ENCODE measurements at places on chromosomes 4 and X.

DNA sequence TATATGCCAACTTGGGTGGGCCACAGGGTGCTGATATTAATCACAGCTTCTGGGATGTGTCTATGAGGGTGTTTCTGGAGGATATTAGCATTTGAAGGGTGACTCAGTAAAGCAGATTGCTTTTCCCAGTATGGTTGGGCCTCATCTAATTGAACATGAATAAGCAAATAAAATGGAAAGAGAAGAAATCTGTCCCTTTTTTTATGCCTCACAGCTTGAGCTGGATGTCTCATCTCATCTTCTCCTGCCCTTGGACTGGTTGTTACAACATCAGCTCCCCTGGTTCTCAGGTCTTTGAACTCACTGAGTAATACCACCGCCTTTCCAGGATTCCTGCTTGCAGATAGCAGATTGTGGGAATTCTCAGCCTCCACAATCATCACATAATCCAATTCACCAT, 1149.2 kb downstream of the PCDH18 start:
- no peak for DNase-seq

GRCh38 chr4:77505275-77505957, 100.2 kb upstream of the CXCL13 start:
- DNase-seq = no peak

DNA sequence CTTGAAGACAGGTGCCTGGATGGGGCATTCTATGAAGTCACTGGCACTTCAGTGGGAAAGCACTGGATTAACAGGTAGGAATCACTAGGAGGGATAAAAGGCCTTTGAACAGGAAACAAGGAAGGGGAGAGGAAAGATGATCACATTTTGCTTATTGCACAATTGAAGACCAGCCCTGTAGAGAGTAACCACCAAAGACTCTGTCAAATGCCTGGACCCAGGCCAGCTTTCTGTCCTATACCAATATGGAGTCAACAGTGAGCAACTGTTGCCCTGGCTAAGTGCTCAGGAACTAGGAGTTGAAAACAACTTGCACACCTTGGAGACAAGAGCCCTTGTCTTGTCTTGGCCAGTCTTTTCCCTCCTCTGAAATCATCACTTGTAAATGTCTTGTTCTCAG, 14.1 kb upstream of the RTL3 start:
- DNase-seq = no peak

DNA sequence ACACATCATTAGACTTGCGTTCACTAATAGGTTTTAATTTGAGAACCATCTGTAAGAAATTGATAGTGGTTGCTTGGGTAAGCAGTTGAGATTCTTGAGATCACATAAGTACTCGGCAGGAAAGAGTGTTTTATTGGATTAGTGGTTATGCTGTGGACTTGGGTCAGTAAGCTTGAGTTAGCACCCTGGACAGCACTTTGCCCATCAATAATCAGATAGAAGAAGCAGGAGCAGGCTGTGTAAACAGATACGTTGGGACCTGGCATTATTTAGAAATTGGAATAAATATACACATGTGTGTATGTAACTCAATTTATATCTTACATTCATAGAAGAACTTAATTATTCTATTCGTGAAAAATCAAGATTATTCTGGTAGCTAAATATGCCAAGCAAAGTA, 357.5 kb upstream of the SMIM31 start:
- no peak for DNase-seq

GRCh38 chr4:67167849-67168248, 377.5 kb downstream of the CENPC start:
- no peak for DNase-seq

DNA sequence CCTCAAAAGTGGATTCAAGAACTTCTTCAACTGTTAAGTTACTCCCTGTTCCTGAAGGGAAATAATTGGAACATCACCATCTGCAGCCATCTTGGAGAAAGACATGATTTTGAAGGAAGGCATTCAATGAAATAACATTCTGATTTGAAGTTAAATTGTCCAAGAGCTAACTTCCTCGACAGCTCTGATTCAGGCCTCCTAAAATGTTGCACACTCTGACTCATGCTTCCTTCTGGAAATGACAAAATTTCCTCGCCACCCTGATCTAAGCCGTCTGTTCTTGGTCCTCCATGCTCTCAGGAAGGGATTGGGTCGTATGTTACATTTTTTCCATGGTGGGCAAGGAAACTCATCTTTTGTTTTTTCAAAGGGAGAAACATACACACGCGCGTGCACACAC, 496.9 kb upstream of the DIPK2B start:
- no peak for DNase-seq

- DNase-seq = no peak
Measured at GRCh38 chr4:124209626-124210025, 502.9 kb downstream of the ANKRD50 start.

DNA sequence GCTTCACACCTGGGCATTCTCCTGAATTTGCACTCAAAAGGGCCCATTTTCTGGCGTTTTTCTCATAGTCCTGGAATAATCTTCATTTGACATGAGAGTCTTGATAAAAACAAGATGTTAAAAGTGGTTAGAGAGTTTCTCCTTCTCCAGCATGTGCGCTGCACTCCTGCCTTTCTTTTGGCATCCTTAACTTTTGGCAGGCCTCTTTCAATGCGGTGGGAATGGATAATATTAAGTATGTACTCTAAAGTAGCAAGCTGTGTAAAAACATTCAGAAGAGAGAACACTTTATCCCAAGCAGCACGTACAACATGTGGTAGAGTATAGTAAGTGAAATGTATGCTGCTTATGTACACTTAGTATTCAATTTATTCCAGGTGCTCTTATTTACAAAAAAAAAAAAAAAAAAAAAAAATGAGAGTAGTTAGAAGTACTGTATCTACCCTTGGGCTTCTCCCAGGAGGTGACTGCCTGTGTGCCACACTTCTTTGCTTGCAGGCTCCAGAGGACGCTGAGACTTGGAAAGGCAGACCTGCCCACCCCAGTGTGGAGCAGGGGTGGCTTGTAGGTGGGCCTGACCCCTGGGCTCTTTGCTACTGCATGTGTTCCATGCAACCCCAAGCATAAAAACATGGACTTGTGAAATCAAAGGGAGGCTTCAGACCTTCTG, 3.9 kb downstream of the FGF2 start:
- DNase-seq = no peak

DNA sequence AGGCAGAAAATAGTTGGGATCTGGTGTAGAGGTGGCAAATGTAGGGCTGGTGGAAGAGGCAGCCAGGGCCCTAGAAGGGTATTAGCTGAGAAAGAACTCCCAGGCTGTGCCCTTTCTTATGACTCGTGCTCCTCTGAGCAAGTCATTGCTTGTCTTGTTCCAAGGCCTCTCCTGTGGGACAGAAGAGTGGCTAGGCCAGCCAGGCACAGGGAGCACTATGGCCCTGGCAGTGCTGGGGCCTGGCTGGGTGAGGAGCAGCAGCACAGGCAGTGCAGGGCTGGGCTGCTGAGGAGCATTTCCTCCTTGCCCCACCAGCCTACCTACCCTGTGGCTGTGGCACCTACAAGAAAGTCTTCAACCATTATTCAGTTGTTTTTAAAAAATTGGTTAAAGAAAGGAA, 298.5 kb upstream of the NR3C2 start:
- DNase-seq = no peak

DNA sequence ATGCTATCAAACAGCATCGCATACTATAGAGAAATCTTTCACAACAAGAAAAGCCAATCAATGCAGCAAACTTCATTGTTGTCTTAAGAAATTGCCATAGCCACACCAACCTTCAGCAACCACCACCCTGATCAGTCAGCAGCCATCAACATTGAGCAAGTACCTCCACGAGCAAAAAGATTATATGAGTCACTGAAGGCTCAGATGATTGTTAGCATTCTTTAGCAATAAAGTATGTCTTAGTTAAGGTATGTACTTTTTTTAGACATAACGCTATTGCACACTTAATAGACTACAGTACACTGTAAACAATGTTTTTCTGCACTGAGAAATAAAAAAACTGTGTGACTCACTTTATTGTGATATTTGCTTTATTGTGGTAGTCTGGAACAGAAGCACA, 37.8 kb upstream of the FUNDC1 start:
- no peak for DNase-seq

GRCh38 chr4:47390428-47391125, 72.9 kb downstream of the COMMD8 start:
- no peak for DNase-seq

DNA sequence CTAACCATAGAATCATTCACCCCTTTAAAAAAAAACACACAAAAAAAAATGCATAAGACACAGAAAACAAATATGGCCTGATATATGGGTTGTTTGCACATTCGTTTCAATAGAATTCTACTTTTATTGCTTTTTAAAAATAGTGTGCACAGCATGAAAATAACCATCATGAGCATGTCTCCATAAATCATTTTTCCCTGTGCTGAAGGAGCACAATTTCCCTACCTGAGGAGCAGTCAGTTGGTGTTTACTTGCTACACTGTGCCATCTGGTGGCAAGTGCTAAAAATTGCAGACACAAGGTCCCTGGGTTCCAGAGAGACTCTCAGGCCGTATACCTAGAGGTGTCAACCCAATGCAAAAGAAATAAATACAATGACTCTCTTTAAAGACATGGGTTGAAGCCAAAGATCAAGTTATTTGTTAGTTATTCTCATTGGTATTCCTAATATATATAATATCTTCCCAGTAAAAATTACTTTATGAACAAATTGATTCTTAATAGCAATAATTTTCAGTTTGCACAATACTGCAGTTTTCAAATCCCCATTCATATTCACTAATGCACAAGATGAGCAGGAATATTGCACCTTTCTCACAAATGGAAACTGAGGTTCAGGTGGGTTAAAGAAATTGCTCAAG, 551.4 kb downstream of the IQCM start:
- no peak for DNase-seq

GRCh38 chr4:93981594-93981993, 153.0 kb downstream of the ATOH1 start:
- DNase-seq = no peak

DNA sequence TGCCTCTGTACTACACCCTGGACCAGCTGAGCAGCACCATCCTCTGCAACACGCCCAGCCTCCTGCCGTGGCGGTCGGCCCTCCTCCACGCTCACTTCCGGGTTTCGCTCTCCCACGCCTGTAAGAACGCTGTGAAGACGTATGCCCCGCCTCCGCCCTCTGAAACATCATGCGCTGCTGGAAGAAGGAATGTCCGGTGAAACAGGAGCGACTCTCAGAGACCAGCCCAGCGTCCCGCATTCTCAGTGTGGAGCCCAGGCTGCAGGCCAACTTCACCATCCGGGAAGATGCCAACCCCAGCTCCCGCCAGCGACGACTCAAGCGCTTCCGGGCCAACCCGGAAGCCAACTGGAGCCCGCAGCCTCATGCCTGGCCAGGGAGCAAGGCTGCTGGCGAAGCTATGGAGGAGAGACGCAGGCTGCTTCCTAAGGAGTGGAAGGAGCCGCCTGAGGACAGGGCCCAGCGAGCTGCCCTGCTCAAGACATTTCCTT, 186.1 kb upstream of the SLITRK2 start:
- no peak for DNase-seq

- DNase-seq = no peak
Measured at GRCh38 chr4:167893531-167893930, 198.8 kb upstream of the ANXA10 start.

- no peak for DNase-seq
Measured at GRCh38 chr4:153780876-153781275, 8.0 kb downstream of the SFRP2 start.

- DNase-seq = no peak
Measured at GRCh38 chrX:24229400-24229879, 79.9 kb downstream of the ZFX start.

DNA sequence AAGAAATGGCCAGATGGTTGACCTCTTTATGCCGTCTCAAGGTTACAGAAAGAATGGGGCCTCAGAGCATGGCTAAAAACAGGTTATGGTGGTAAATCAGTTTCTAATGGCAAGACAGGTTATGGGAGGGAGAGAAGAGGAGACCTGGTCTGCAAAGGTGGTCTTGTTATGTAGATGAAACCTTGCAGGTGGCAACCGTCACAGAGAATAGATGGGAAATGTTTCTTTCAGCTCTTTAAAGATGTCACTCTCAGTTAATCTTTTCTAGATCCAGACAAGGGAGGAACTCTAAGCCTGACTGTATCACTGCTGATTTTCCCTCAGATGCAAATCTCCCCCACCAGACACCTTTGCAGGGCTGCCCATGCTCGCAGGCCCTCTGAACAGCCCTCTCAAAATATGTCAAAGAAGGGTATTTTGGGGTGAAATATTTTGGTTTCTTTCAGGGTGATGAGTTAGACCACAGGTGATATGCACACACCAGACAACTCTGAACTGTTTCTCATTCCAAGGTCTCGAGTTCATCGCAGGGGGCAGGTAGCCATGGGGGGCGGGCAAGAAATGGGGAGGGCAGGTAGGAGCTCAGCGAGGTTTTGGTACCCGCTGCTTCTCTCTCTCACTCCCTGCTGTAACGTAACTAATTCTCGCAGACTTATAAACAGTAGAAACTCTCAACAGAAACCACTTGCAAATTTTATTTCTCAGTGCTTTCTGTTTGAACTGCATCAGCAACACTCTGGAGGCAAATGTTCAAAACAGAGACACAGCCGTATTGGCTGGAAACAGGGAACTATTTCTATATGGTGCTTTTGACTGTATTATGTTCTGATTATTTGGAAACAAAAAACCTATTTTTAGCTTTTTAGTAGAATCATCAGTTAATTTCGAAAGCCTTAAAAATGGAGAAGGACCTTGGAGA, 32.4 kb downstream of the CASP3 start:
- no peak for DNase-seq

GRCh38 chr4:111960241-111960667, 185.0 kb upstream of the FAM241A start:
- no peak for DNase-seq
